Right atrium auricular region (tissue), 2 donors: ENCODE measurements at places on chromosomes 12 and 14. TPM values are rescaled to one million over a fixed set of nuclear protein-coding genes. Genes with fewer than 3 reads are reported as not detected.

DNA sequence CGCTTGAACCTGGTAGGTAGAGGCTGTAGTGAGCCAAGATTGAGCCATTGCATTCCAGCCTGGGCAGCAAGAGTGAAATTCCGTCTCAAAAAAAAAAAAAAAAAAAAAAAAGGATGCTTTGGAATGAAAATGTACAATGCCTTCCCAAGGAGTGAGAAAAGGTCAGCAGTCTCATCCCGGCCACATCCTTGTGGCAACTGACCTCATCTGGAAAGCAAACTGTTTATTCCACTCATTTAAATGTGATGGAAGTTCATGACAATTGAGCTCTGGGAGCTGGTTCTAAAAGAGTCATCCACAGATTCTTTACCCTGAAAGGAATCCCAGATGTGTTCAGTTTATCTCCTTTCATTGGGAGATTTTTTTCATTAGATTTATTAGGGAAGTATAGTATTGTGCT lies 19.4 kb upstream of the LIMA1 start:
- DNase-seq: no peak

DNA sequence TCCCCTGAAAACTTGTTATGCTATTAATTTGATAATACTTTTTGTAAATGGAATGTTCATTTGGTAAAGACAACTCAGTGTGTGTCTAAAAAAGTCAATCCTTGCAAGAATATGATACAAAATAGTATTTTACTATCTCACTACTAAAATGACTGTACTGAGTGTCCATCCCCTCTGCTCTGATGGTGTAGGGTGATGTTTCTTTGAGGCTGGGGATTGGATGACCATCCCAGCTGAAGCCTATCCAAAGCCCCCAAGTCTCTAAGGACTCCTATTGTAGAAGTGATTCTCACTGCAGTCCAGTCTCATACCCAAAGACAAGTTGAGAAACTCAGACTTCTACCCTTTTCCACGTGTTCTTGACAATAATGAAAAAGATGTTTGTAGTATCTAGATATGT lies 1128.4 kb downstream of the BCL11B start:
- DNase-seq: no peak

GRCh38 chr12:117685110-117685926 lies 283.5 kb downstream of the KSR2 start:
- DNase-seq: no peak

DNA sequence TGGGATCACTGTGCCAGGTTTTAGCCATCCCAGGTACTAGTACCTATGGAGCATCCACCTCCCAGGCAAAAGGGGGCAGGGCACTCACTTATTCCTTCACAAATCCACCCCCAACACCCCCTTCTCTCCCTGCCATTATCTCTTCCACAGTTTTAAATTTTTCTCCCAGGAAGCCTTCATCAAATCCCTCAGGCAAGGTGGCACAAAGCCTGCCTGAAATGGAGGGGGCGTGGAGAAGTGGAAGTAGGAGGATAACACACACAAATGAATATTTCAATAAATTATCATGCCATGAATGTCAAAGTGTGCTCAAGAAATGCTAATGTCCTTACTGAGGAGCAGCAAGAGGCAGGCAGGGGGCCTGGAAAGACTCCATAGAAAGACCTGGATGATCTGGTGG lies 4.7 kb upstream of the CHST11 start:
- no peak for DNase-seq

DNA sequence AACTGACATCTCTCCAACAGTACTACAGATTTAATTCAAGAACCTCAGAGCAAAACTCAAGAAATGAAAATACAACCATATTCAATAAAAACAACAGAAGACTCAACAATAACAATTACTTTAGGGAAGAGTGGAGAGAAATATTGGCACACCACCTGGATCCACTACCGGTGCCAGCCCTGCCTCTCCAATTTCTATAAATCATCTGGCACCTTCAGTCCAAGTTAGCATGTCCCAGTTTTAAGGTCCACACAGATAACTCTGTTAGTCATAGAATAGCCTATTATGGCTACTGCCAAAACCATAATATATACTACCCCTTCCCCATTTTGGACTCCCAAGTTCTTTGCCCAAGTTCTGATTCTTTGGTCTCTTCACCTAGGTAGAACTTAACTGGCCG lies 69.9 kb upstream of the PSMA6 start:
- no peak for DNase-seq

DNA sequence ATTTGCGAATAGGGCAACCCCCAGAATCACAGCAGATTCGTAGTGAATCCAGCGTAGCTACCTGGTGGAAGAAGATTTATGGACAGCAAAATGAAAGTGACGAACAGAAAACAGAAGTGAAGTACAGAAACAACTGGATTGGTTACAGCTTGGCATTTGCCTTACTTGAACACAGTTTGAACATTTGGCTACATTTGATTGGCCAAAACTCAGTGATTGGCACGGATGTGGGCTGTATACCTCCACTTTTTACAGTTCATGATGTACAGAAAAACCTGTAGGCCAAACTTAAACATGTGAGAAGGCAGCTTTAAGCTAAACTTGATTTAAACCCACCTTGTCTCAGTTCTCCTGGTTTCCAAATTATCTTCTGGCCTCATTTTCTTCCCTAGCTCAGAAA lies 49.9 kb upstream of the AMN1 start:
- no peak for DNase-seq

GRCh38 chr12:106711316-106711715 lies 63.2 kb upstream of the RIC8B start:
- DNase-seq: no peak

- DNase-seq: no peak
Observed at GRCh38 chr14:44910821-44911220, 50.9 kb downstream of the KLHL28 start.

- no peak for DNase-seq
Observed at GRCh38 chr14:54784657-54785056, 118.0 kb downstream of the GCH1 start.

DNA sequence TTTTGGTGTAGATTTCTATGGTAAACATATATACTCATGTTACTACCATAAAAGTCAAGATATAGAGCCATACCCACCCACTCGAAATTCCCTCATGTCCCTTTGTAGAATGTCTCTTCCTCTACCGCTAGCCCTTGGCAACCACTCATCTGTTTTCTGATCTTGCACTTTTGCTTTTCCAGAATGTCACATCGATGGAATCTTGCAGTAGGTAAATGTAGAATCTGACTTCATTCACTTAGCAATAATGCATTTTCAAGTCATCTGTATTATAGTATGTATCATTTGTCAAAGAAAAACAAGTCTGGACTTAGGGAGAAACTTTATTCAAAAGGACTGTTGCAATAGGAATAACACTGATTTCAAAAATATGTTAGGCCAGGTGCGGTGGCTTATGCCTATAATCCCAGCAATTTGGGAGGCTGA lies 19.3 kb upstream of the CLEC2D start:
- no peak for DNase-seq

GRCh38 chr12:112466011-112466422 lies 47.3 kb downstream of the PTPN11 start:
- DNase-seq: no peak

DNA sequence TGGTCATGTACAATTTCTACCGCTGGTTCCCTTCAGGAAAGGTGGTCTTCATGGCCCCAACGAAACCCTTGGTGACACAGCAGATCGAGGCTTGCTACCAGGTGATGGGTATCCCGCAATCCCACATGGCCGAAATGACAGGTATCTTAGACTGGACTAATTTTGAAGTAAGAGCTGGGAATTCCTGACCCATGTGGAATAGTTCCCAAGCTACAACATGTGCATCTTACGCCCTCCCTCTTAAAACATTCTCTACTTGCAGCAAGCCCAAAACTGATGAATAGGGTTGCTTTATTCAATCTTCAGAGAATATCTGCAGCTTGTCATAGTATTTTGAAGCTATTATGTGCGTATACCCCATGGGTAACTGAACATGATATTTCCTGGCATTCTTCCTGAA lies 669 bp downstream of the FANCM start:
- DNase-seq: no peak

- no peak for DNase-seq
Observed at GRCh38 chr12:132089407-132089910, 54.7 kb downstream of the DDX51 start.

- DNase-seq: no peak
Observed at GRCh38 chr12:88366101-88366500, 214.2 kb downstream of the KITLG start.

DNA sequence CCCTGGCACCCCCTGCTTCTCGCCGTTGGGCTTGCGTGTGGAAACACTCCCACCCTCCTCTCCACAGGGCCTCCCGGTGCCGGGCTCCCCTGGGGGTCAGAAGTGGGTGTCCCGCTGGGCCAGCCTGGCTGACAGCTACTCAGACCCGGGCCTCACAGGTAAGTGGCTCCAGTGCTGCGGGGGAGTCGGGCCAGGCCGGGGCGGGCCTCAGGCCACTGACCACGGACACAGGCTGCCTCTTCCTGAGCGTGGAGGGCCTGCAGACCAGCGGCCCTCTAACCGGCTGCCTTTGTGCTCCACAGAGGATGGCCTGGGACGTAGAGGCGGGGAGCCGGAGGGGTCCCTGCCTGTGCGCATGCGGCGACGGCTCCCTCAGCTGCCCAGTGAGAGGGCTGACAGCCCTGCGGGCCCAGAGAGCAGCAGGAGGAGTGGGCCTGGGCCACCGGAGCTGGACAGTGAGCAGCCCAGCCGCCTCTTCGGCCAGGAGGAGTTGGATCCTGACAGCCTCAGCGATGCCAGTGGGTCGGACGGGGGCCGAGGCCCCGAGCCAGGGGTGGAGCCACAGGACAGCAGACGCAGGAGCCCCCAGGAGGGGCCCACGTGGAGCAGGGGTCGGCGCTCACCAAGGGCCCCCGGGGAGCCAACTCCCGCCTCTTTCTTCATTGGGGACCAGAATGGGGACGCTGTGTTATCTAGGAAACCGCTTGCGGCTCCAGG lies 21.1 kb downstream of the CEP170B start:
- no peak for DNase-seq

GRCh38 chr12:46661110-46661845 lies 164.5 kb downstream of the SLC38A4 start:
- DNase-seq: no peak

DNA sequence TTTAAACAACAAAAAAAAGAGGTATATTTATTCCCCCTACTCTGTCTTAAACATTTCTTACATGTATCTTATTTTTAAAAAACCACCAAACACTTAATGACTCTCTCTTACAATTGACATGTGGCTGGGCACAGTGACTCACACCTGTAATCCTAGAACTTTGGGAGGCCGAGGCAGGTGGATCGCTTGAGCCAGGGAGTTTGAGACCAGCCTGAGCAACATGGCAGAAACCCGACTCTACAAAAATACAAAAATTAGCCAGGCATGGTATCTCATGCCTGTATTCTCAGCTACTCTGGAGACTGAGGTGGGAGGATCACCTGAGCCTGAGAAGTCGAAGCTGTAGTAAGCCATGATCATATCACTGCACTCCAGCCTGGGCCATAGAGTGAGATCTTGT lies 16.0 kb downstream of the SLC41A2 start:
- DNase-seq: no peak

DNA sequence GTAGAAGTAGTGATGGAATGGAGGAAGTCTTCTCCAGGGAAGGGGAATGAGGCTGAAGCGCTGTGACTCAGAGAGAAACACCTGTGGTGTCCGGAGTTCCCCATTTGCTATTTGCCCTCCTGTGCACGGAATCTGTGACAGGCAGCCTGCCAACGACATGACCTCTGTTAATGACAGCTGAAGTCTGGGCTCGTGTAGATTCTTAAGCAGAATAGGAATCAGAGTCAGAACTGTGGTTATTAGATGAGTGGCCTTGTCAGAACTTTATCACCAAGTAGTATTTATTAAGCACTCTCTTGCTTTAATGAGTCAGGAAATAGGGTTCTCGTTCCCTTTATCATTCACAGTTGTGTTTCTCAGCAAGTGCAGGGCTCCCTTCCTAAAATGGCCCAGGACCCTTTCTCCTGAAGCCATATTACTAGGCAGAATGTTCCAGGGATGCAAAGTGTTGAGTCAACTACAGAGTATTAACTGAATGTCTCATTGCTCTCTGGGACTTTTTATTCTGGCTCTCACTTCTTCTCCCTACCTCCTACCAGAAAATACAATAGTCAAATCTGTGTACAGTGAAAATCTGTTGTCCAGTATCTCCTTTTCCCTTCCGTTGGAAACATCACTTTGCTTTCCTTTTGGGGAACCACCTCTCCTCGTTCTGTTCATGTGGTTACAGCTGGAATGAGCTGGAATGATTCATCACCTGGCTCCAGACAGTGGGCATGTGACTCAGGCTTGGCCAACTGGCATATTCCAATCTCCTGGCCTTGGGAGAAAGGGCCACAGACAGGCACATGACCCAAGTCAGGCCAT lies 77.8 kb upstream of the MAX start:
- peak; percentile 84 for DNase-seq

- DNase-seq: no peak
Observed at GRCh38 chr12:127078577-127079350, 1188.2 kb upstream of the TMEM132C start.

DNA sequence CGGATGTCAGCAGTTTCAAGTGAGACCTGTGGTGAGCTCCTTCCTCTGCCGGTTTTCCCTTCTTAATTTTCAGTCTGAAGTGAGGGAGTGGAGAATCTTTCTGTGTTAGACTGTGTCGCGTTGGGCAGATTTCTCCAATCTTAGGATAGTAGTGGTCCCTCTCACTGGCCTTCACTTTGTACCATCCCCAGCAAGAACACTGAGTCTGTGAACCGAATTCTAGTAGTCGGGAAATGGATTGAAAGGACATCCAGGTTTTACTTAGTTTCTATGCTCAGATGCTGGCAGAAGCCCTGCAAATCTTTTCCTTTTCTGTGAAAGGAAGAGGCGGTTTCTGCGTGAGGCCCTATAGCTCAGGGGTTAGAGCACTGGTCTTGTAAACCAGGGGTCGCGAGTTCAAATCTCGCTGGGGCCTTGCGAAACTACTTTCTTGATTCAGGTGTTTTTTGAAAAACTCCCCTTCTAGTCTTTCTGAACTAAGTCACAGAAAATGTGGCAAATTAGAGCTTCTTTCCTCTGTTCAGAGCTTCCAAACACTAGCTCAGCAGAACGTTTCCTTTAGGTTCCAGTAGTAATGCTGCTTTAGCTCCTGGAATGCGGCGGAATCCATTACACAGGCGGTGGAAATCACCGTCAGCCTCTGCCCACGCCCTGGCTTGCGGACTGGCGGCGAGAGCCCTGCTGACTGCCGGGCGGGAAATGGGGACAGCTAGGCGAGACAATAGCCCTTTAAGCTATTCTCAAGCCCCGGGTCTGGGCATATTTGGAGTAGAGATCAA lies 2.8 kb upstream of the RNASE4 start:
- peak; percentile 97 for DNase-seq

GRCh38 chr14:43532825-43533416 lies 974.2 kb downstream of the FSCB start:
- DNase-seq: no peak

GRCh38 chr12:92424338-92424737 lies 278.5 kb upstream of the PLEKHG7 start:
- no peak for DNase-seq

The AKT1 gene
- total RNA-seq: 93.8 TPM

The RHOJ gene
- total RNA-seq: 11.2 TPM

The TAS2R31 gene
- not detected for total RNA-seq

The CLEC4D gene
- total RNA-seq: 0.63 TPM

The SCN8A gene
- 0.19 TPM for total RNA-seq

The SCAF11 gene
- 114 TPM for total RNA-seq

The KRT2 gene
- not detected for total RNA-seq

The ZFHX2 gene
- 0.85 TPM for total RNA-seq

The PRH2 gene
- total RNA-seq: not detected

The LGMN gene
- 65.6 TPM for total RNA-seq

The TMEM106C gene
- total RNA-seq: 54.7 TPM

The ITGA7 gene
- total RNA-seq: 309 TPM

The NOVA1 gene
- 0.93 TPM for total RNA-seq

The SLC38A4 gene
- total RNA-seq: 0.28 TPM

The P2RX4 gene
- 21.9 TPM for total RNA-seq

The RAD52 gene
- total RNA-seq: 8.8 TPM
